Activated T-cell treated with anti-CD3 and anti-CD28 coated beads, Interleukin-2, amount 50 U/mL, for 72 hours (primary cell): ENCODE measurements at places on chromosomes 16 and 17. TPM values are rescaled to one million over a fixed set of nuclear protein-coding genes. Genes with fewer than 3 reads are reported as not detected.

Gene MPO
- 0.09 TPM for total RNA-seq

Gene TPSG1
- 0.32 TPM for total RNA-seq

Gene EFCAB5
- total RNA-seq = 0.81 TPM

Gene CLEC18B
- 2.4 TPM for total RNA-seq

Gene ATP1B2
- total RNA-seq = 0.30 TPM

Gene CACNG1
- total RNA-seq = not detected

Gene CTRB1
- not detected for total RNA-seq

Gene DLG4
- 16.7 TPM for total RNA-seq

Gene TBC1D3H
- total RNA-seq = not detected

GRCh38 chr17:44673893-44674292 lies 15.7 kb downstream of the CCDC43 start:
- peaks cover 2% of the 10 kb centered on the region for H3K36me3 ChIP-seq
- no peak overlapping the region for H3K4me3 ChIP-seq
- no peaks in the 10 kb centered on the region for H3K27me3 ChIP-seq
- H3K27ac ChIP-seq = no peak overlapping the region
- DNase-seq = no peak

DNA sequence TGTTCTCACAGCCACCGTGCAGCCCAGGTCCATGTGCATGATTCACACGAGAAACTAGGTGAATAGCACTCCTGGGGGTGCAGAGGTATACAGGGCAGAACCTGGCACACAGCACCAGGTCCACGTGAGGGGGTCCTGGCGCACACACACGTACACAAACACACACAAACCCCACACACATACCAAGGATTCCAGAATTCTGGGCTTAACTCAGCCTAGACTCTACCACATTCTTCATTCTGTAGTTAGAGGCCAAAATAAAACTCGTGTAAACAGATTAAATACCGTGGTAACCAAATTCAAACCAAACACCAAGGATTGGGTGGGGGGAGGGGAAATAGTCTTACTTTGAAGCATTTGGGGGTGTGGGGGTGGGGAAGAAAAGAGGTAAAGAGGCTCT lies 58.5 kb downstream of the XYLT1 start:
- no peak overlapping the region for H3K27ac ChIP-seq
- H3K36me3 ChIP-seq = no peaks in the 10 kb centered on the region
- no peak for DNase-seq
- H3K27me3 ChIP-seq = no peaks in the 10 kb centered on the region

GRCh38 chr17:2794111-2794803 lies 2.0 kb upstream of the RAP1GAP2 start:
- H3K4me3 ChIP-seq = peak overlapping the region; percentile 67
- H3K27ac ChIP-seq = no peak overlapping the region
- no peaks in the 10 kb centered on the region for H3K36me3 ChIP-seq
- DNase-seq = no peak
- peaks cover 73% of the 10 kb centered on the region for H3K27me3 ChIP-seq

GRCh38 chr16:66612422-66612821 lies 7.9 kb downstream of the CMTM3 start:
- DNase-seq = no peak
- no peak overlapping the region for H3K4me3 ChIP-seq
- no peaks in the 10 kb centered on the region for H3K27me3 ChIP-seq
- peaks cover 11% of the 10 kb centered on the region for H3K36me3 ChIP-seq
- H3K27ac ChIP-seq = no peak overlapping the region

- H3K27ac ChIP-seq = no peak overlapping the region
- no peak for DNase-seq
- no peaks in the 10 kb centered on the region for H3K4me1 ChIP-seq
- H3K27me3 ChIP-seq = peaks cover 5% of the 10 kb centered on the region
- no peak overlapping the region for H3K4me3 ChIP-seq
- H3K36me3 ChIP-seq = no peaks in the 10 kb centered on the region
Observed at GRCh38 chr17:77746896-77747554, 211.5 kb upstream of the TNRC6C start.

- no peak for DNase-seq
- no peaks in the 10 kb centered on the region for H3K27me3 ChIP-seq
- no peaks in the 10 kb centered on the region for H3K36me3 ChIP-seq
Observed at GRCh38 chr17:54662978-54663876, 237.4 kb upstream of the TOM1L1 start.

- H3K27me3 ChIP-seq = no peaks in the 10 kb centered on the region
- H3K36me3 ChIP-seq = peaks cover 20% of the 10 kb centered on the region
- H3K4me3 ChIP-seq = no peak overlapping the region
- H3K27ac ChIP-seq = no peak overlapping the region
- no peak for DNase-seq
Observed at GRCh38 chr17:44155488-44155887, 13.8 kb downstream of the HROB start.

DNA sequence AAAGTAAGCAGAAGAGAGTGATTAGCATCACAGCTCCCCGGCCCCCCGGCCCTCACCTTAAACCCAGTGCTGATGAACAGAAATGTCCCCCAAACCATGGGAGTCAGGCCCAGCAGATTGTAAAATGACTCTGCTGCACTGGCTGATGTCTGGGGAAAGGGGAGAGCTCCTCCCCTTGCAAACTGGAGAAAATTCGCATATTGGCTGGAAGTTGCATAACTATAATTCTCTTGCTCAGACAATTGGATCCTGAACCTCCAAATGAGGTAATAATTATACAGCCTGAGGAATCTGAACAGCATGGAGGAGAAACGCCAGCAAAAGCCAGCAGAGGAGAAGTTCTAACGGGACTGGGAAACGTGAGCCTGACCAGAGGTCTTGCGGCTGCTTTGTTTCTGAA lies 109.7 kb downstream of the C16orf95 start:
- H3K36me3 ChIP-seq = no peaks in the 10 kb centered on the region
- no peak overlapping the region for H3K4me3 ChIP-seq
- DNase-seq = no peak
- no peak overlapping the region for H3K27ac ChIP-seq
- H3K4me1 ChIP-seq = no peaks in the 10 kb centered on the region

DNA sequence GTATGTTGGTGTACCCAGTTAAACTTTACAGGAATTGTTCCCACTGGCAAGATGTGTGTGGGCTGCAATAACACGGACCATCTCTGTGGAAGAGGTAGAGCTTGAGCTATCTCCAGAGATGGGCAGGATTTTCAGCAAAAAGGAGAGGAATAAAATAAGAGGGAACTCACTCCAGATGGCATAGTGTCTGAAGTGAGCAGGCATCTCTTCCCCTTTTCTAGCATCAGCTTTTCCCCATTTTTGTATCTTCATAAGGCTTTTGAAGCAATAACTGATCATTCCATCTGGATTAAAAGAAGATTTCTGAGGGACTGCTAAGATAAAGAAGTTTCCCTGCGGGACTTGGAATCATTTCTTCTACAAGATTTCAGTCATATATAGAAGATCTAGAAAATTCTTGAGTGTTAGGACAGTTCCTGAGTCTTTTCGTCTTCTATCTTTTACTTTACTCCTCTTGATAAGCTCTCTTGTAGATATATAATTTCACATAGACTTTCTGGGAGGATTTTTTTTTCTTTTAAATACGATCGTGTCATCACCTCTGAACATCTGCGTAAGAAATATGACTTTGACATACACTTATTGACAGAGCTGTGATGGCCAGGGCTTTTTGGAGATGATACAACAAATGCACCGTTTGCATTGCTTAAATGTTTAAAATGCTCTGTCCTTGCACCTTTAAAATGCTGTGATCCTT lies 2.1 kb downstream of the CPD start:
- H3K36me3 ChIP-seq = peaks cover 4% of the 10 kb centered on the region
- peaks cover 77% of the 10 kb centered on the region for H3K4me1 ChIP-seq
- no peak overlapping the region for H3K27ac ChIP-seq
- peak overlapping the region; percentile 94 for H3K4me3 ChIP-seq
- no peak for DNase-seq

DNA sequence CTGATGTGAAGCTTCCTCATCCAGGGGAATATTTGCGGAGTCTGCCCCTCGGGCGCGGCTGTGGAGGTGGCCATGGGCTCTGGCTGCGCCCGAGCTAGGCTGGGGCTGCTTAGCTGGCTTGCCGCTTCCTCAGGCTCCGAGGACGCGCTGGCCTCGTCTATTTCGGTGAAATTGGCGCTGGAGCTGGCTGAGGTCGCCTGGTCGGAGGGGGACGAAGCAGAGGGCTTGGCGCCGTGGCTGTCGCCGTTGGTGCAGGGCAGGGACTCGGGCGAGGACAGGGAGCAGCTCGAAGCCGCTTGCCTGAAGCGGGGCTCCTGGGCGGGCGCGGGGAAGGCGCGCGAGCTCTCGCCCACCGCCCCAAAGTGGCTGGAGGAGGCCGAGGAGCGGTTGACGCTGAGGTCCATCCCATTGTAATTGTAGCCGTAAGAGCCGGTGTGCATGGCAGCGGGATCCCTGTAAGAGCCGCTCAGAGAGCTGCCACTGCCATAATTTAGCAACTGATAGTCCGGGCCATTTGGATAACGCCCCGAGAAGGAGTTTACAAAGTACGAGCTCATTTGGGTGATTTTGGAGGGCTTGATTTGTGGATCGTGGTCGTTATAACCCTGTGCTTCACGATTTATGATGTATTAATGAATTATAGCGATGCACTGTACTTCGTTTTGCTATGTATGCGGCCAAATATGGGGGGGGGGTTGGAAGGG lies at the start of gene HOXB5:
HOXB5 (minus strand) TSS at position 654 of the 704 bp plus-strand sequence; CDS start at position 557, 97 bp downstream.
- H3K27ac ChIP-seq = no peak within 1 kb of the TSS
- peaks cover 96% of the 10 kb centered on the region for H3K27me3 ChIP-seq
- H3K4me1 ChIP-seq = peaks cover 61% of the 10 kb centered on the region
- peak; percentile 37 for DNase-seq
- peak within 1 kb of the TSS; percentile 87 for H3K4me3 ChIP-seq
- no peaks in the 10 kb centered on the region for H3K36me3 ChIP-seq

DNA sequence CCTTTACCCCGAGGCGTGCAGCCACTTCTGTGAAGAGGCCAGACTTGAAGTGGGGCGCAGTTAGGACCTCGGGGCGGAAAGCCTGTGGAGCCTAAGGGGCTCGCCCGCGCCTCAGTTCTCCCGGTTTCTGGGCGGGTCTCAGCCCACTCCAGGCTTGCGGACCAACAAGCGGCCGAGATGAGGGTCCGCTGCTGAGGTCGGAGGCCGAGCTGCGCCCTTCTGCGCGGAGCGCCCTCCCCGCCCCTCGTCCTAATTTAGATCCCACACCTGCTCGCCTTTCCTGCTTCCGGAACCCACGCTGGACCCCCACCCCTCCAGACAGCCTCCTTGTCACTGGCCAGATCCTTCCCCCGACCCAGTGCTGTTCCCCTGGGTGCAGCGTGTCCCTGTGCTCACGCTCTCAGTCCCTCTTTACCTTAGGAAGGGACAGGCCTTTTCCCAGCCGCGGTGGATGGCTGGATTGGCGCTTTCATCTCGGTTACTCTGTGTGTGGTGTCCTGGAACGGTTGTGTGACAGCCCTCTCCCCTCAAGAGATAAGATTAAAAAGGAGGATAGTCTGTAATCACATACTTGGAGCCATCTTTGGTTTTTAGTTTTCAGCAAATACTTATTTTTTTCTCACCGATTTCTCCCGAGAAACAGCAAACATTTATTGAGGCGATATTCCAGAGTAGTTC lies 933 bp upstream of the ATXN7L3 start:
- no peak for DNase-seq
- H3K4me1 ChIP-seq = peaks cover 50% of the 10 kb centered on the region
- H3K36me3 ChIP-seq = peaks cover under 1% of the 10 kb centered on the region
- peak overlapping the region; percentile 92 for H3K4me3 ChIP-seq
- H3K27ac ChIP-seq = peak overlapping the region; percentile 95

- no peak overlapping the region for H3K27ac ChIP-seq
- H3K4me3 ChIP-seq = no peak overlapping the region
- no peaks in the 10 kb centered on the region for H3K27me3 ChIP-seq
- H3K36me3 ChIP-seq = no peaks in the 10 kb centered on the region
Observed at GRCh38 chr17:57666201-57666870, 78.8 kb downstream of the CCDC182 start.

- DNase-seq = no peak
- H3K36me3 ChIP-seq = peaks cover 8% of the 10 kb centered on the region
- H3K4me3 ChIP-seq = no peak overlapping the region
- H3K27me3 ChIP-seq = no peaks in the 10 kb centered on the region
Observed at GRCh38 chr16:89120281-89120680, 26.6 kb downstream of the ACSF3 start.

- no peak overlapping the region for H3K4me3 ChIP-seq
- no peaks in the 10 kb centered on the region for H3K36me3 ChIP-seq
- no peak overlapping the region for H3K27ac ChIP-seq
- no peak for DNase-seq
Observed at GRCh38 chr16:4389051-4389955, 17.7 kb downstream of the VASN start.
